ENCODE measurements at places on chromosomes 7 and 10. TPM values are rescaled to one million over a fixed set of nuclear protein-coding genes. Genes with fewer than 3 reads are reported as not detected.
A peak's percentile ranks its signal among the peaks of the same experiment; 100 is the strongest.

DNA sequence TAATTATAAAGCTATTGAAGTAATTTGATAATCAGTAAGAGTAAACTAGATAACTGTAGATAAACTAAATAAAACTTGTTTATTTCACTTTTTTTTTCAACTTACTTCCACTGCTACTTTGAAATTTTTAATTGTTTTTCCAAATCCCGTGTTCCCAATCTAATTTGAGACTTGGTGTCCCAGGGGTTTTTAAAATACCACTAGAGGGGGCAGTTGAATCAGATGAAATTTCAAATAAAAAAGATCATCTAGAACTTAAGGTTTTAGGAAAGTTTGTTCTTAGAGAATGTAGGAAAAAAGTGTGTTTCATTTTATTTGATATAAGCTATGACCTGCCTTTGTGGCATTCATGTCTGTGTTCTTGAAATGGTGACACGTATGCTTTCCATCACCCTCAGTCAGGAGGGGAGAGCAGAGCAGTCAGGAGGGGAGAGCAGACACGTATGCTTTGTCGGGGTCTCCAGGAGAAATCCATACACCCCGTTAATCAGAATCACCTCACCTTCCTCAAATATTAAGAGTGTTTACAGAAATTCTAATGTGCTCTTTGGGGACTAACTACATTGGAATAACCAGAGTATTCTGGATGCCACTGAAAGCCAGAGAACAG, 49.9 kb downstream of the C10orf67 start:
- H3K4me1 ChIP-seq, result no peaks in the 10 kb centered on the region
- H3K36me3 ChIP-seq, result no peaks in the 10 kb centered on the region
- no peak for DNase-seq
- H3K27me3 ChIP-seq, result peaks cover 32% of the 10 kb centered on the region
- no peak overlapping the region for H3K4me3 ChIP-seq

The MBL2 gene
- not detected for total RNA-seq

DNA sequence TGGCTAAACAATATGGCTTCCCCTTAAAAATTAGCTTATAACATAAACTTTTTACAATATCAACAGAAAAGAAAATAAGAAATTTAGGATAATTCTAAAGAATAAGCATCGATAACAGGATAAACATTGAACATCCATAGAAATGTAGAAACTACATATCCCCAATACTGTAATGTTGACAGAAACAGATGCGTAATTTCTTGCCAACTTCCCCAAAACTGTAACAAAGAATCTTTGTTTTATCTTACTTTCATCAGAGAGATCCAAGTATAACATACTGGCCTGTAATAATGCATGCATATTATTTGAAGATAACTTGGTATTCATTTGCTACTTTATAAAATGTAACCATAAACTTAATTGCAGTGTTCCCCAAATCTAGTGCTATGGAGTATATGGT, 339.9 kb downstream of the ARL4A start:
- H3K27ac ChIP-seq, result no peak overlapping the region
- H3K4me1 ChIP-seq, result no peaks in the 10 kb centered on the region
- H3K4me3 ChIP-seq, result no peak overlapping the region
- H3K27me3 ChIP-seq, result no peaks in the 10 kb centered on the region
- DNase-seq, result no peak

The GTF2IRD1 gene
- 12.7 TPM for total RNA-seq

GRCh38 chr7:131381069-131381838, 53.6 kb downstream of the MKLN1 start:
- H3K4me3 ChIP-seq, result no peak overlapping the region
- no peak overlapping the region for H3K27ac ChIP-seq
- peaks cover 3% of the 10 kb centered on the region for H3K4me1 ChIP-seq
- H3K27me3 ChIP-seq, result no peaks in the 10 kb centered on the region

DNA sequence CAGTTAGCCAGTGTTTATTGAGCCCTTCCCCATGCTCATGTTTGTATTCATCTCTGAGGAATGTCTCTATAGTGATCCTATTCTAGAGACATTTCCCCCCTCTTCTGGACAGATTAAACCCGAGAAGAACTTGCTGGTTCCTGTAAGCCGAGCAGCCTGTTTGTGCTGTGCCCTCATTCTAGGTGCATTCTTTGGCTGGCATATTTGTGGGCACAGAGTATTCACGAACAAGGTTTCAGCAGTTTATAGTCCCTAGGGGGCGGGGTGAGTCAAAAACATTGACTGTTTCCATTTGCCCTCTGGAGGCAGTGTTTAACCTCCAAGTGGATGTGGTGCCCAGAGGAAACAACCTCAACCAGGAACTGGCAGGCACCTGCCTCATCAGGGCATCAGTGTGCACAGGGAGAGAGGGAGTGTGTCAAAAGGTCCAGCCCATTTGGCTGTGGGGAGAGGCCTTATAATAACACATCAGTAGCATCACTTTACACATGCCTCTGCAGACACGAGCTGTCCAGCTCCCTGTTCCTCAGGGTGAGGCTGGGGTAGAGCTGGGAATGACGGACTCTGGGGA, 273.3 kb upstream of the LRGUK start:
- H3K4me3 ChIP-seq, result no peak overlapping the region
- H3K36me3 ChIP-seq, result no peaks in the 10 kb centered on the region

GRCh38 chr7:22443370-22444180, 56.4 kb downstream of the STEAP1B start:
- no peak overlapping the region for H3K4me3 ChIP-seq
- no peaks in the 10 kb centered on the region for H3K36me3 ChIP-seq
- peaks cover 17% of the 10 kb centered on the region for H3K4me1 ChIP-seq
- H3K27me3 ChIP-seq, result no peaks in the 10 kb centered on the region
- peak overlapping the region; percentile 76 for H3K27ac ChIP-seq
- peak; percentile 48 for DNase-seq

The PHYHIPL gene
- total RNA-seq, result not detected

GRCh38 chr7:36840904-36841303, 116.6 kb upstream of the AOAH start:
- H3K27me3 ChIP-seq, result no peaks in the 10 kb centered on the region
- H3K36me3 ChIP-seq, result no peaks in the 10 kb centered on the region
- no peak overlapping the region for H3K27ac ChIP-seq
- H3K4me3 ChIP-seq, result no peak overlapping the region

The ATG9B gene
- total RNA-seq, result not detected

The PLAC9 gene
- not detected for total RNA-seq

The KAT6B gene
- total RNA-seq, result 67.0 TPM

DNA sequence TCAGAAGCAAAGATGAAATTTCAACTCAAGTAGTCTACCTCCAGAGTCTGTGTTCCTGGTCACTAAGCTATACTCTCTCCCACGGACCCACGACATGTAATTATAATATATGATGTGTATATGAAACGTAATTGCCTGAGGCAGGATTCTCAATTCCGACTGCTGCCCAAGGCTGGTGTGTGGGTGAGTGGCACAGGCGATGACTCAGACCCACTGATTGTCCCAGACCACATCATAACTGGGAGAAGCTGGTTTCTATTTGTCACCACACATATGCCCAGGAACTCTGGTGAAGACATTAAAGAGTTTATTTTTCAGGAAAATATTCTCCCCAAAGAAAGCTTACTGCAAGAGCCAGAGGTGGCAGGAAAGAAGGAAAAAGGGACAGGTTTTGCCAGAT, 219.3 kb downstream of the JAZF1 start:
- DNase-seq, result no peak
- no peak overlapping the region for H3K4me3 ChIP-seq
- H3K36me3 ChIP-seq, result no peaks in the 10 kb centered on the region
- no peaks in the 10 kb centered on the region for H3K27me3 ChIP-seq
- no peaks in the 10 kb centered on the region for H3K4me1 ChIP-seq

The TEX36 gene
- not detected for total RNA-seq

DNA sequence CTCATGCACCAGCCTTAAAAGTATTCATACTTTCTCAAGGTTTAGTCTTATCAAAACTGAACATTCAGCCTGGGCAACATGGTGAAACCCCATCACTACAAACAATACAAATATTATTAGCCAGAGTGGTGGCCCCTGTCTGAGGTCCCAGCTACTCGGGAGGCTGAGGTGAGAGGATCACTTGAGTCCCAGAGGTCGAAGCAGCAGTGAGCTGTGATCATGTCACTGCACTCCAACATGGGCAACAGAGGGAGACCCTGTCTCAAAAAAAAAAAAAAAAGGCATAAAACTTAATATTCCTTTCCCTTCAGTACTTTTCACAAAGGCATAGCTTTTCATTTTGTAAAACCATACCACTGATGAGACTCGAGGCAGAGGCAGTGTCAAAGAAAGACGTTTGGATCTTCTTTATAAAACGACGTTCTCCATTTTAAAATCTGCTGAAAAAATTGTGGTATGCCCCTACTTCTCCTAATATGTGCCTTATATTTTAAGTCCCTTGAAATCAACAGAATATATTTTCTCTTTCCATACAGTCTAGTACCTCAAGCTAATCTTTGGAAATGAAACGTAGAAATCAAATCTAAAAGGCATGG, 1.9 kb downstream of the NSUN6 start:
- H3K27ac ChIP-seq, result no peak overlapping the region
- H3K4me3 ChIP-seq, result no peak overlapping the region
- no peaks in the 10 kb centered on the region for H3K36me3 ChIP-seq
- DNase-seq, result no peak
- peaks cover 13% of the 10 kb centered on the region for H3K4me1 ChIP-seq
- H3K27me3 ChIP-seq, result no peaks in the 10 kb centered on the region

The STYXL1 gene
- 6.0 TPM for total RNA-seq

DNA sequence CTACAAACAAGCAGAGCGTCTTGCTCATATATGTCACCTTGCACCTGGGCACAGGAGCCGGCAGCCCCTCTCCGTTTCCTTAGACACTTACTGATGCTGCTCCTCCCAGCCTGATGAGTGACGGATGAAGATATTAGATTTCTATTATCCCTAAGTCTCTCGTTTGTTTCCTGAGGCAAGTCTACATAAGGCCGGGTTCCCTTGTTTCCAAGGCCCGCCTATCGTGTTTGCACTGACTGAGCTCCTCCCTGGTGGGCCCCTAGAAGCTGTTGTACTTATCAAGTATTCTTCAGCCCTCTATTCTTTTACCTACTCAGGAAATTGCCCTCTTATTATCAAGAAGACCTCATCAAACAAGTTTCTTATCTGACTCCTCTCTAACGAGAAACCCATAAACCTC, 18.5 kb downstream of the SH3PXD2A start:
- no peak for DNase-seq
- no peak overlapping the region for H3K4me3 ChIP-seq
- peak overlapping the region; percentile 73 for H3K27ac ChIP-seq
- H3K27me3 ChIP-seq, result no peaks in the 10 kb centered on the region
- H3K36me3 ChIP-seq, result no peaks in the 10 kb centered on the region
- peaks cover 82% of the 10 kb centered on the region for H3K4me1 ChIP-seq

DNA sequence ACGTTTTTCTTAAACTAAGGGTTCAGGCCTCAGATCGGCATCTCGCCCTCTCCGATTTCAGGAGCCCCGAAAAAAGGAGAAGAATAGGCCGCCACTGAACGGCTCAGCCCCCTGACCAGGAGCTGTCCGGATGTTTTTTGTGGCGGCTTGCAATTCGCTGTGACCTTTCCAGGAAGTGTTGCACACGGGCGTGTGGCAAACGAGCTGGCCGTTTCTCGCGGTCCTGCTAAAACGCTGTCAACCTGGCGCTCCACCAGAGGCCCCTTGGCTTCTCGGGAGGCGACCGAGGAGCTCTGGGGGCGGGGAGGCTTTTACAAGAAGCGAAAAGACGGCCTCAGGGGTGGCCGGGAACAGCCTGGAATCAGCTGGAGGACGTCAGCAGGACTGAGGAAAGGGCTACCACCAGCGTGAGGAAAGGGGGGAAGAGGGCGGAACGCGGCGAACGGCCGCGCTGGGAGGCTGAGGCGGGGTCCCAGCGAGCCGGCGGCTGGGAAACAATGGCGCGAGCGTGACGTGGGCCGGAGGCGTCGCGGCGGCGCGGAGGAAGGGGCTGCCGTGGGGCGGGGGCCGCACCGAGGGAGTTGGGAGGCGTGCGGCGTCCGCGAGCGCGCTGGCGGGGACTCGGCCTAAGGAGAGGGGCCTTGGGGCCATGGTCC, 493 bp downstream of the NT5C2 start:
- peak overlapping the region; percentile 99 for H3K27ac ChIP-seq
- H3K27me3 ChIP-seq, result no peaks in the 10 kb centered on the region
- peaks cover 55% of the 10 kb centered on the region for H3K4me1 ChIP-seq
- H3K4me3 ChIP-seq, result peak overlapping the region; percentile 99
- no peaks in the 10 kb centered on the region for H3K36me3 ChIP-seq
- DNase-seq, result peak; percentile 84

The TCERG1L gene
- not detected for total RNA-seq

DNA sequence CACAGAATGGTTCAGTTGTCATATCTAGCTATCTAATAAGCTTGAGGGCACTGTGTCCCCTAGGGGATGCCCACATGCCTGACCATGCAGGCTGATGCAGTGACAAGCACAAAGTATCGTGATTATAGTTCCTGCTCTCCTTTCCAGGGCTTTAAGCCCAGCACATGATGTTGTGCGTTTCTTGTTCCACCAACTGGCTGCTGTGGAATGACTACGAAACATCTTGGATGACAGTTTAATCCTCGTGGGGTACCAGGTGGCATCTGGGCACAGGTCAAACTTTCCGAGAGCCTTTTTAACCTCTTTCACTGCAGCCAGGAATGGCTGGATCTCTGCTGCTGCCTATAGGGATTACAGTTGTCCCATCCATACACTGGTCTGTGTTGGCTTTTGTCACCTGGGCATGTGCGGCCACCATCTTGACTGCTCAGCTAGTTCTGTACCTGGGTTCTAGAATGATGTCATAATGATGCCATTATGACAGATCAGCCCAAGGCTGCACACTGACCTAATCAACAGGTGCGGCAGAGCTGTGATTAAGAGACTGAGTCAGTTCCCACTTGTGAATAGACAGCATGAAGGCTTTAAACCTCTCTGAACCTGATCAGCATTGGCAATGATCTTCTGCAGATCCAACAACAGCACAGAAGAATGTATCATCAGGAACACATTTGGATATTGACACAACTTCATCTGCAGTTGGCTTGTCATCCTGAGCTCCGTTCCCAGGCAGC, 144.1 kb downstream of the DLG5 start:
- H3K36me3 ChIP-seq, result no peaks in the 10 kb centered on the region
- no peak overlapping the region for H3K4me3 ChIP-seq
- no peaks in the 10 kb centered on the region for H3K4me1 ChIP-seq
- no peak for DNase-seq
- H3K27ac ChIP-seq, result no peak overlapping the region

DNA sequence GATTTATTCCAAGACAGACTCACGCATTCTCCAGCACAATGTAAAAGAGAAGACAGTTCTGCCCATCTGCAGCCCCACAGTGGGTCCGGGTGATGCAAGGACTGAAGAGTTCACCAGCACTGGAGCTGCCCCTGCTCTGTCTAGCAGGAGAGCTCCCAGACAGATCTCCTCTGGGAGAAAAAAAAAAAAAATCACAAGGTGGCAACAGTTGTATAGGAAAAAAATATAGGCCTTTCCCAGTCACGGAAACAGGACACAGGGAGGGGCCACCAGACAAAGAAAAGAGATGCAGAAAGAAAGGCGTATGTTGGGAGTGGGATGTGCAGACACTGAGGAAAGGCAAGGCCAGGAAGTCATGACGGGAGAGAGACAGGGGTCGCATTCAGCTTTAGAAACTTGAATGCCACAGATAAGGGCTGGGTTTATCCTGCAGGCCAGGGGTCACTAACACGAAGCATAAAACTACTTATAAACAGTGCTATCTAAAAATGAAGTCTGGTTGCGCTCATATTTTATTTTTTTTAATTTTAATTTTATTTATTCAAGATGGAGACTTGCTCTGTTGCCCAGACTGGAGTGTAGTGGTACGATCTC, 54.1 kb downstream of the FAM171A1 start:
- no peak for DNase-seq
- H3K4me1 ChIP-seq, result peaks cover 26% of the 10 kb centered on the region
- no peaks in the 10 kb centered on the region for H3K27me3 ChIP-seq
- no peaks in the 10 kb centered on the region for H3K36me3 ChIP-seq
